Inflammatory macrophage treated with lipopolysaccharide for 1 hour (primary cell): ENCODE measurements at places on chromosomes 1 and 21.

- DNase-seq: no peak
Measured at GRCh38 chr21:14114251-14114650, 96.5 kb downstream of the LIPI start.

DNA sequence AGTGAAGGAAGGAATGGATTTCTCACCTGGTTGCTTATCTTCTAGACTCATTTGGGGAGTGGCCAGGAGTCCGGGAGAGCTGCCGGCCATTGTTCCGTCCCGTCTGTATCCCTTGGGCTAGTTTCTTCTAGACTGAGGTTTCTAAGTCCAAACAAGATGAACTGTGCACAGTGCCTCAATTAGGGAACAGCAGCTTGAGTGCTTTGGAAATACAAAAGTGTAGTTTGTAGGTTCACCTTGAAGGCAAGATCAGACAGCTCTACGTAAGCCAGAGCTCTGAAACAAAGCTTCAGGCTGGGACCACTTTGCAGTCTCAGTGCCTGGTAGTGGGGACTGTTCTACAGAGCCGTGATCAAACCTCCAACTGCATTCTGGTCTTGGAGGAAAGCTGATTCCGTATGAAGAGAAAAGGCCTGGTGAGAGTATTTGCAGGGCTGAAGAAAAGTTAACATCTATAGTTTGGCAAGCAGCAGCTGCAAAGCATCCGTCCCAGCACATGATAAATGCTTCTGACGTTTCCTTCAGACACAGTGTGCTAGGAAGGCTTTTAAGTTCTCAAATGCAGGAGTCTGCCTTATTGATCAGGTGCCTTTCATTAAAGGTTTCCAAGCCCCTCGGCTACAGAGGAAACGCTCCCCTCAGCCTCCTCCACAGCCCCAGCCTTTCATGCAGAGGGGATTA lies 432.8 kb downstream of the KIF26B start:
- no peak for DNase-seq

- no peak for DNase-seq
Measured at GRCh38 chr1:16971341-16972188, 8.9 kb downstream of the MFAP2 start.

GRCh38 chr1:43844114-43844513 lies 89.5 kb upstream of the ARTN start:
- no peak for DNase-seq

GRCh38 chr1:31756578-31756977 lies 7.6 kb downstream of the ADGRB2 start:
- no peak for DNase-seq

DNA sequence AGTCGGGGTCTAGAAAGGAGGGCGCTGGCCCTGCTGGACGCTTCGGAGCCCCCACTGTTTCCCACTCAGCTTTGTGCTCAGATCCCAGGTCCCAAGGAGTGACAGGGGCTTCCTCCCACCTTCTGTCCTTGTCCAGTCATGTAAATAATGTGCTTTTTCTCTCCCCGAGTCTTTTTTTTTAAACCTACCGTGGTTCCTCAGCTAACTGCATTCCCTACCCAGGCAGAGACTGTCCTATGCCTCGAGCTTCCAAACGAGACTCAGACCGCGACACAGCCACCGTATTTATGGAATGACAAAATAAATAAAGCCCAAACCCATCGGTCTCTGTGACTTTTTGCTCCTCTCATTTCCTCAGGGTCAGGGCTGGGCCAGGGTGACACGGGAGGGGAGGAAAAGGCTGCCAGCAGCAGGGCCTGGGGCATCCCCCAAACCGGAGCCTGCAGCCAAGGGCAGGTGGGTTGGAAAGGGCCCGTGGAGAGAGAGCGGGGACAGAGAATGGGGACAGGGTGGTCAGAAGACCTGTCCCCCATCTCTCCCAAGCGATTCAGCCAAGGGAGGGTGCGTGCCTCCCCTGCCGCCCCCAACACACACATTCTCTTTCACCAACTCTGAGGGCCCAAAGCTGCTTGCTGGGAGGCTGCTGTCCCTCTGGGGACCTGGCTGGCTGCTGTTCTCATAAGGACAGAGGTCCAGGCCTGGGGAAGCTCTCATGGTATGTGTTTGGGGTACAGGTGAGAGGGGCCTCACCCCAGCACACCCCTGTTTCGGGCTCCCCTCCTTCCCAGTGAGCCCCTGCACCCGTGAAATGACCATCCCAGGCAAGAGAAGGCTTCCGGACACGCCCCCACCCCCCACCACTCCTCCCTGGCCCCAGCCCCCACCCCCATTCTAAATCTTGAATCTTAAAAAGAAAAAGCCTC lies 55.4 kb downstream of the KCNAB2 start:
- DNase-seq: no peak

DNA sequence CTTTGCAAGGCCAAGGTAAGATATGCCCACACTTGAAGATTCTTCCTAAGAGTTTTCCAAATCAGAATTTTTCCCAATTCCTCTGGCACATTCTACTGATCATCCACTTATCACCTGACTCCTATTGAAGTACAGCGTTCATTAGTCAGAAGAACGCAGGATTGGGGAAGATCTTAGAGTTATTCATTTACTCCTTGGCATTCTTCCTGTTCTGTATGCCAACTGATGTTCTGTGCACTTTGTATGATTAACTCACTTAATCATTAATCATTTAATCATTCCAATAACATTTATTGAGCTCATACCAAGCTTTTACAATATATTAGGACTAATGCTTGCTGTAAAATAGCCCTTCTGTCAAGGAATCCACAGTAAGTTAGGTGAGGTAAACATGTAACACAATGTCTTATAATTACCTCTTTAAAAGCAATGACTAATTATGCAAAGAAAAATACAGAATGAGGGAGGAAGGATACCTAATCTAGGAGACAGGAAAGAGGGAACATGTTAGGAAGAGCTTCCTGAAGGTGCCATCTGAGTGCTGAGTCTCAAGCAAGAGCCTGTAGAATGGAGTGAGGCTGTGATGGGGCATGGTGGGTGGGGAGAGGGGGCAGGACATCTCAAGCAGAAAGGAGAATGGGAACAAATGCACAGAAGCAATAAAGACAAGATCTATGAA lies 71.1 kb upstream of the DPT start:
- DNase-seq: no peak

GRCh38 chr21:27776925-27777553 lies 810.2 kb upstream of the ADAMTS5 start:
- no peak for DNase-seq

DNA sequence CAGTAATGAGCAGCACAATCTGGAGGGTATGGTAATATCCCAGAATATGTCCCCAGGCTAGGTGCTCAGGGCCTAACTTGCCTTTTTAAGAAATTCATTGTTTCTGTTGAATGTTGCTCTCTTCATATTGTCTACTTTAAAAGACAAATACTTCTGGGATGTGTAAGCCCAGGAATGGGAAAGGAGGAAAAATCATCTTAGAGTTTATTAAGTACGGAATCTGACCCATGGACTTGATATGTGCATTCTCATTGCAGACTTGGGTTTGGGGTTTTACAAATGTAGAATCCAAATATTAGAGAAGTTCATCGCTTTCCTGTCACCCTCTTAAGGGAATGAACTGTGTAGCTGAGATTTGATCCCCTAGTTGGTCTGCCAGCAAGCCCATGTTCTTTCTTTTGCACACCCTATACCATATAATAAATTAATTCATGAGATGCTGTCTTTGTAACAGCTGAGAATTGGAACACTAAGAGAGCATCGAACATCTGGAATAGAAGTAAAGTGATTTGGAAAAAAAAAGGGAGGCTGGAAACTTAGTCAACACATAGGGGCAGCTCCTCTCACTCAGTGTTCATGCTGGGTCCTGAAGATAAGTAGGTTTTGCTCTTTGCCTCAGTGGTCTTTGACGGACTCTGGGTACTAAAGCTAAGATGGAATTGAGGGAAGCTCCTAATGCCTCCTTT lies 235.8 kb upstream of the C1orf105 start:
- no peak for DNase-seq

DNA sequence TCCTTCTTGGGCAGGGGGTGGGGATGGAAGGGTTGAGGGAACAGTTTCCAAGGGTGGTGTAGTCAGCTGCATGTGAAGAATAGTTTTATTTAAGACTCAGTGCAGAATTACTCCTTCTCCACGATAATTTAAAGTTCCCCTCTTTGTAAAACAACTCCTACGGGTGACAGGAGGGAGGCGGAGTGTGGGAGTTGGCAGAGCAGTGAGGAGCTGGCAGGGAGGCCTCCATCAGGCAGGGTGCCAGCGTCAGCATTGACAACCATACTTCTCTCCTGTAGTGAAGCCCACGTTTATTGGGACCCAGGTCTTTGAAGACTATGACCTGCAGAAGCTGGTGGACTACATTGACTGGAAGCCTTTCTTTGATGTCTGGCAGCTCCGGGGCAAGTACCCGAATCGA lies 93.8 kb downstream of the MTR start:
- DNase-seq: no peak

- DNase-seq: no peak
Measured at GRCh38 chr1:197392541-197392940, 124.5 kb downstream of the CRB1 start.

GRCh38 chr1:24297852-24298232 lies 21.3 kb upstream of the GRHL3 start:
- no peak for DNase-seq

- no peak for DNase-seq
Measured at GRCh38 chr1:10778640-10779039, 17.8 kb downstream of the CASZ1 start.

- DNase-seq: no peak
Measured at GRCh38 chr1:202505356-202505755, 156.9 kb downstream of the PPP1R12B start.

DNA sequence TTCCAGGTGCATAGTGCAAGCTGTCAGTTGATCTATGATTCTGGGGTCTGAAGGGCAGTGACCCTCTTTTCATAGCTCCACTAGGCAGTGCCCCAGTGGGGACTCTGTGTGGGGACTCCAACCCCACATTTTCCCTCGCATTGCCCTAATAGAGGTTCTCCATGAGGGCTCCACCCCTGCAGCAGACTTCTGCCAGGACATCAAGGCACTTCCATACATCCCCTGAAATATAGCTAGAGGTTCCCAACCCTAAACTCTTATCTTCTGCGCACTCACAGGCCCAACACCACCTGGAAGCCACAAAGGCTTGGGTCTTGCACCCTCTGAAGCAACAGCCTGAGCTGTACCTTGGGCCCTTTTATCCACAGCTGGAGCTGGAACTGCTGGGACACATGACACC lies 65.7 kb upstream of the PKN2 start:
- no peak for DNase-seq

DNA sequence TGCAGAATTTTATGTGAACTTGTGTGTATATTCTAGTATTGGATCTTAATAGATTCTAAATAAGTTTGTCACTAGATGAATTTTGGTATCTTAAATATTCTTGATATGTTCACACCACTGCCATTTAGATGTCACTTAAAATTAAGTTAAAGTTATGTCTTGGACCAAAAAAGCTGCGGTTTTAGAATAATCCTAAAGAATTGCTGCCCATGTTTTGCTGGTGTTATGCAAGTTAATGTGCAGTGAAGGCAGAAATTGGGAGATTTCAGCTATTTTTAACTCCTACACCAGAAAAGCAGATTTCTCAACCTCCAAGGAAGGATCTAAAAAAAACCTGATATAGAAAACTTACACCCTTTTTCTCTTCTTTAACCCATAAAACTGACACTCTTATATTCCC lies 757 bp downstream of the ACADM start:
- peak; percentile 12 for DNase-seq

- DNase-seq: no peak
Measured at GRCh38 chr1:31828341-31828740, 12.5 kb upstream of the SPOCD1 start.

DNA sequence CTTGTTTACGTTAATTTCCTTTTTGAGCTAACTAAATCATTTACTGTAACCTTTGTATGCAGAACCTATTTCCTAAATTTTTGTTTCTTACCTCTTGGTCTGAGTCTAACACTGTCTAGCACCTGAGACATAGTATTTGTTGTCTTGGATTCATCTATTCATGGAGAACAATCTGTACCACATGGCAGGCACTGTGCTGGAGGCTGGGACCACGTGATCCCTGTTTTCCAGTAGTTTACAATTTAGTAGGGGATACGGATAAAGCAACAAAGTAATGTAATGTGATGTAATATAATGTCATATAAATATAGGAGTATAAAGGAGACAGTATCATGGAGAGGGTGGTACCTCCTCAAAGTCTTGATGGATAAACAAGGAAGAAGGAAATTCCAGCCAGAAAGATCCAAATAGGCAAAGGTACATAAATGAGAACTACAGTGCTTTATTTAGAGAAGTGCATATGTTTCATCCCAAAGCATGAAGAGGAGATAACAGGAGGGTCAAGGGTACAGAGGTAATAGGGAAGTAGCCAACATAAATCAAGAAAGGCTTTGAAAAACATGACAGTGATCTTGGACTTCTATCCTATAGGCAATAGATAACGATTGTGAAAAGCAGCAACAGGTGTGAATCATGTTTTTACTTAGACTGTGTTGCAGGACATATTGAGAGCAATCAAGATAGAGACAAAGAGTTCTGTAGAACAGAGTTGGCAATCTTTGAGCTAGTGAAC lies 25.9 kb upstream of the CLCA4 start:
- DNase-seq: no peak

DNA sequence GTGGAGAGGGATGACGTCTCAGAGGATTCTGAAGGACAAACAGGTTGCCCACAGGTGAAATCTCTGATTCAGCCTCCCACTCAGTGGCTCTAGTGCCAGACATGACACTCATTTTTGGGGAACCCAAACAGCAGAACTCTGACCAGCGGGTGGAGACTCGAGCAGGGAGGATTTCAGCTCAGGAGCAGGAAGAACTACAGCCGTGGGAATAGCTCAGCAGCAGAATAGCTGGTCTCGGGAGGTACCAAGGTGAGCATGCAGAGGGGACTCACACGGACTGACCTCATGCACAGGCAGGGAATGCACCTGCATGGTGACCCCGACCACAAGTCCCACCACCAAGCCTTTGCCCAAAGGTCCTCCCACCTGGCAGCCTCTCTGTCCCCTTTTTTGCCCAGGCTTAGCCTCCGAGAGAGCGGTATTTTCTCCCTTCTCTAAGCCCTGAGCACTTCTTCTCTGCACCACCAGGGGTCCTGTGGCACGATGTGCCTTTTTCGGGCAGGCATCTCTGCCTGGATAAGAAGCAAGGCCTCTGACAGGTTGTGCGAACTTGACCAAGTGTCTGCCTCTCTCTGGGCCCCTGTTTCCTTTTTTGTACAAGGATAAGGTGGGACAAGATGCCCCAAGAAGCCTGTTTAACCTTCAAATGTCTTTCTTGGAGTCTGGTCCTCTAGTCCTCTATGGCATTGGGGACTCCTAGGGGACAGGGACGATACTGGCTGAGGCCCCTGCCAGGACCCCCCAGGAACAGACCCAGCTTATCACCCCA lies 8.8 kb upstream of the FGR start:
- no peak for DNase-seq
